Choroid plexus epithelial cell (primary cell): ENCODE measurements at places on chromosomes 7 and 10.
A peak's percentile ranks its signal among the peaks of the same experiment; 100 is the strongest.

GRCh38 chr7:102248456-102249395 is 37.9 kb upstream of the SH2B2 start:
- DNase-seq: no peak

DNA sequence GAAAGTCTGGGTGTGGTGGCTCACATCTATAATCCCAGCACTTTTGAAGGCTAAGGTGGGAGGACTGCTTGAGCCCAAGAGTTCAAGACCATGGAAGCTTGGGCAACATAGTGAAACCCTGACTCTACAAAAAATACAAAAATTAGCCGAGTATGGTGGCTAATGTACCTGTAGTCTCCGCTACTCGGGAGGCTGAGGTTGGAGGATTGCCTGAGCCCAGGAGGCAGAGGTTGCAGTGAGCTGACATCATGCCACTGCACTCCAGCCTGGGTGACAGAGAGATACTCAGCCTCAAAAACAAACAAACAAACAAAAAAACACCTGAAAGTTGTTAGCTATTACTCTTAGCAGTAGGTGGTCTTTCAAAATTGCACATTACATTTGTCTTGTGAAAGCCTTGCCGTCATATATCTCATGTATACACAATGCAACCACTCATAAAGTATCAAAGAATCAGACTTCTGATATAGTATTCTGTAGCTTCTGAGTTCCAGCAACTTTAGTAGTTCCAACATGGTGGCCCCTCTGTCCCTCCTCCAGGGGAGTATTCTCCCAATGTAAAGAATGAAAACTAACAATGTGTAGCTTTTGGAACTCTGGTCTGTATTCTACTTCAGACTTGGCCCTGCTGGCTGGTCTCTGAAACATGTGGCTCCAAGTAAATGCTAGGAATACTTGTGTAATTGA is 101.5 kb downstream of the ZNF92 start:
- DNase-seq: no peak

GRCh38 chr10:77899690-77900089 is 26.9 kb downstream of the DLG5 start:
- no peak for DNase-seq

DNA sequence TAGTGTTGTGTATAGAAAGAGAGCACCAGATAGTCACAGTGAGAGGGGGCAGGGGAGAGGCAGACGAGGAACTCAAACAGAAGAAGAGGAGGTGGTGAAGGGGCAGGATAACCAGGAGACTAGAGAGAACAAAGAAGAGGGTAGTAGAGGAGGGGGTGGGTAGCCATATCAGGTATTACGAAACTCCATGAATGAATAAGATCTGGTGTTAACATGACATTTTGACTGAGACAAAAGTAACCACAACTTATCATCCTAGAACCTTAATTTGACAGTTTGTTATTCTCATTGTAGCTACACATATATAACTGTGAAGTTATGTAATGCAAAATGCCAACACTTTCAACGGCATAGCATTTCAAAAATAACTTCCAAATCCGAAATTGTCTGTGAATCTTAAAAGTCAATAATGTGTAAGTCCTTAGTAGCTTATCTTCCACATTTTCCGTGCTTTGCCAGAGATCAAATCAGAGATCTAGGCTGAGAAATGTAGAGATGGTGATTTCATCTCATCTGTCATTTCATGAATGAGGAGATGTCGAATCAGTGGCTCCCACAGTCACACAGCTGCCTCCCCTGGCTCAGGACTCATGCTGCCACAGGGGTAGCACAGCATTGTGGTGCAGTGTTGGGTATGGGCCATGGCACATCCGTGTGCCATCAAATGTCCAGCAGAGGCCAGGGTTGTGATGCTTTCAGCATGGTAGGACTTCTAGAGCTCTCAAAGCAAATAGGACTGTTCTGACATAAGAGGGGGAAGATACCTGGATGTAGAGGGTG is 202.1 kb downstream of the HECW1 start:
- no peak for DNase-seq

GRCh38 chr10:29897999-29898716 is 161.2 kb downstream of the JCAD start:
- no peak for DNase-seq

DNA sequence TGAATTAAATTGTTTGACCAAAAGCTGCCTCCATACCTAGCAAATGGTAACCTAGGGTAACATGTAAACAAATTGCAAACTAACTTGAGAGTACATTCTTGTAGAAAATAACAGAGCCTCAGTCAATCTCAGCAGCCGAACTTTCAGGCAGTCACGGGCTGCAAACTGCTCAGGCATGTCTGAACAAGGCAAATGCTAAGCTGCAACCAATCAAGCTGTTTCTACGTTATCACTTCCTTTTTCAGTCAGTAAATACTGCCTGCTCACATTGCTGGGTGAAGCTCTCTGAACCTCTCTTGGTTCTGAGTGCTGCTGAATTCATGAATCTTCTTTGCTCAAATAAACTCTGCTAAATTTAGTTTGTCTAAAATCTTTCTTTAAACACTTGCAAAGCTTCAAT is 1212.4 kb downstream of the SORCS1 start:
- DNase-seq: peak; percentile 80

GRCh38 chr7:6495597-6496262 is 48.0 kb upstream of the DAGLB start:
- peak; percentile 50 for DNase-seq

DNA sequence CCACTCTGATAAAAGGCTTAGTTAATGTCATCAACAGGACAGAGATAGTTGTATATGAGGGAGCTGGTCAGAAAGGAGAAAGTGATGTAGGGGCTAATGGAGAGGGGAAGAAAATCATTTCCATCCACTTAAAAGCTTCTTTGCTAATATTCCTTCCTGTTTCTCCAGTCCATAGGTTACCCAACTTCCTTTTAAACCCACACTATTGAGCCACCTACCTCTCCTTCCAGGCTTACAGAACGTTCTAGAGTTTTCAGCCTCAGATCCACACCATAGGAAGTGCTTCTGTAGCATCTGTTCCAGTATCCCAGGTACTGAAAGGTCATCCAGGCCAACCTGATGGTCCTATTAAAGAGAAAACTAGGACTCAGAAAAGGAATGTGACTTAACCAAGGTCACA is 28.2 kb downstream of the STRIP2 start:
- no peak for DNase-seq

- peak; percentile 54 for DNase-seq
Observed at GRCh38 chr10:43749940-43750552, 101.4 kb upstream of the ZNF32 start.

DNA sequence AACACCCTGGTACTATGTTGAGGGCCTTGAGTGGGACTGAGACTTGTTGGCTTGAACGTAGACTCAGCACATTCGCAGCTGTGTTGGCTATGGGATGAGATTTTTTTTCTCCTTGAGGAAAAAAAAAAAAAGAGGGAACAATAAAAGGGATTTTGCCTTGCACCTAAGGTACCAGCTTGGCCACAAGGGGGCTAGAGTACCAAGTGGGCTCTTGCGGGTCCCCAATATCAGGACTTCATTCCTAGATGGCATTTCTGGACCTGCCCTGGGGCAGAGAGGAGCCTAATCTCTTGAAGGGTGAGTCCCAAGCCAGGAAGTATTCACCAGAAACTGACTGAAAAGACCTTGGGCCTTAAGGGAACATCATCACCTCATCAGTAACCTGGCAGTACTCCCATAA is 1083.6 kb upstream of the PHF14 start:
- DNase-seq: no peak

DNA sequence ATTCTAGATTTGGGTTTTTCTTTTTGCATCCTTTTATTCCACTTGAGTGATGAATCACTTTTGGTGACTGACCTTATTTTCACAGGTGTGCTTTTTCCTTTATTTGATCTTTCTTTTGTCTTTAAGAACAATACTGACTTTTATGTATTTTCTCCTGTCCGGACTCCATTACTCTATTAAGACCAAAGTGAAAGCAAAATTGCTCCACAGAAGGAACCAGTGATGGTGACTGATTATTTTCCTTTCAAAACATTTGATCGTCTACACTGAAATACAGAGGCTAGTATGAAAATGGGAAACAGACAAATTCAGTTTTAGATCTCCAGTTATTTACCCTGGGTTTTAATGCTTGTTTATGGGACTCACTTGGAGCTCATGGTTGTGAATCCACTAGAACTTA is 15.5 kb downstream of the EXOC4 start:
- DNase-seq: no peak

DNA sequence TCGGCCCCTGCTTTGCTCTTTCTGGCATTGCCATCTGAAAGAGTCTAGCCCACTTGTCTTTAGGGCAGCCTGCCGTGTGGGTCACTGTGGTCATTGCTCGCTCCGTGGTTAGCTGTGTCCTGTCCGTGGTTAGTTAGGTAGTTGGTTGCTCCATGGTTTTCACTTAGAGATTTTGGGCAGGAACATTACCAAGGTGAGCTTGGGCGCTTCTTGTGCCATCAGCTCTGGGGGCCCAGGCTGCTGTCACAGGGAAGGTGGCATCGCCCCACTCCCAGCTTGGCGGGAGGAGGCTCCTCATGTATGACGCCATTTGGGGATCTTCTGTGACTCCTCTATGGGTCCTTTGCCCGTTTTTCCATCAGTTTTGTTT is 53.1 kb downstream of the INPP5A start:
- no peak for DNase-seq

DNA sequence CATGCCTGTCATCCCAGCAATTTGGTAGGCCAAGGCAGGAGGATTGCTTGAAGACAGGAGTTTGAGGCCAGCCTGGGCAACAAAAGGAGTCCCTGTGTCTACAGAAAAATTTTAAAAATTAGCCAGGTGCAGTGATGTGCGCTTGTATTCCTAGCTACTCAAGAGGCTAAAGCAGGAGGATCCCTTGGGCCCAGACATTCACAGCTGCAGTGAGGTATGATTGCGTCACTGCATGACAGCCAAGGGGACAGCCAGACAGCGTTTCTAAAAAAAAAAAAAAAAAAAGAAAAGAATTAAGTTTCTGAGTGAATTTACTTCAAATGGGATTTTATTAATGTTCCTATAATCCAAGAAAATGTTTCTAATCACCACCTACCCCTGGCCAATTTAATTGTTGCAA is 87.4 kb upstream of the RNF148 start:
- peak; percentile 5 for DNase-seq

GRCh38 chr10:3850999-3851937 is 66.3 kb upstream of the KLF6 start:
- DNase-seq: peak; percentile 92

DNA sequence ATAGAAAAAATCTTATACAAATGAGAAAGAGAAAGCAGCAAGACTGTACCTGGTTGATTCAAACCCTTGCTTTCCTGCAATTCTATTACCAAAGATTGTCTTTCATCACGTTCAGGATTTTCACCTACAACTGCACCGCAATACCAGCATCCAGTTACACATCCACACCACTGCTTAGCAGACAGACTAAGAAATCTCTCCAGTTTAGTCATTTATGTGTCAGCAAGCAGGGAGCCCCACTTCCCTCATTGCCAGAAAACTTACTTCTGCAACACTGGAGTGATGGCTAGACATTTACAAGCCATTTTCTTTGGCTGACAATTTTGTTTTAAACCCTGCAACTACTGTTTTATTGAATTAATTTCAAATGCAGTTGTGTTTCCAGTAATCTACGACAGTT is 359.6 kb upstream of the MEOX2 start:
- DNase-seq: no peak

GRCh38 chr7:104967088-104967487 is 46.9 kb upstream of the KMT2E start:
- DNase-seq: no peak

- peak; percentile 43 for DNase-seq
Observed at GRCh38 chr7:155291045-155291530, 6.6 kb upstream of the INSIG1 start.

GRCh38 chr7:25952261-25953057 is 199.5 kb upstream of the NFE2L3 start:
- DNase-seq: no peak

DNA sequence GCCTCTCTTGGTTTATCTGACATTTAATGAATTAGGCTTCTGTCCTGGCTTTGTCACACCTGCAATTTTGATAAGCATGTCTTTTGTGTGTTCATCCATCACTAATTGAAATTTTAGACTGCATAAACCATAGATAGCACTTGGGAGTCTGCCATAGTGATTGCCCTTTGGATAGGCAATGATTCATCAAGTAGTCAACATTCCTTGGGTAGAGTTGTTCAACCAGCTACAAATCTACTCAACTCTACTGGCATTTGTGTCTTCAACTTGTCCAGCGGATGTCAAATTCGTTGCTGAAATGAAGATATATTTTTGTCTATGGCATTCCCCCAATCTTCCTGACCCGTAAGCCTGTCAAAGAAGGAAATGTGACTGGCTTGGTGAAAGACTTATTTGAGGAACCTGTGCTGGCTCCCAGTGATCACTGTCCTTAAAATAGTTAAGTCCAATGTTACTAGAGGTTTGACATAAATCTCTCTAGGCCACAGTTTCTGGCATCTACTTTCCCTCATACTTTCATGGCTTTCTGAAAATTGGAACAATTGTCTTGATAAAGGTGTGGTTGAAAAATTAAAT is 33.7 kb upstream of the CREB5 start:
- DNase-seq: no peak

DNA sequence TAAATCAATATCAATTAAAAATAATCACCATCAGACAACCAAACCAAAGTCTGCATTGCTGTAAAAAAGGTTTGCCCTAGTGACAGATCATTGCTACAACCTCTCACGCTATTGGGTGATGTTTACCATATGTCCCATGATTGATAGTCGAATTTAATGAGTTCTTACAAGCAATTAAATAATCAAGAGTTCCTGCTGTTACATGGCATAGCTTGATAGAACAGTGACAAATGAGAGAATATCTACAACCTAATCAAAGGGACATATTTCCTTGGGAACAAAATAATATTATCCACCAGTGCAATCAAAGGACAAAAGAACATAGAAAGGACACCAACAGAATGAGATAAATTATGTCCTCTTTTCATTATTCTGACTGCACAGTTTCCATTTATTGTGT is 387.4 kb downstream of the ETV1 start:
- DNase-seq: no peak

DNA sequence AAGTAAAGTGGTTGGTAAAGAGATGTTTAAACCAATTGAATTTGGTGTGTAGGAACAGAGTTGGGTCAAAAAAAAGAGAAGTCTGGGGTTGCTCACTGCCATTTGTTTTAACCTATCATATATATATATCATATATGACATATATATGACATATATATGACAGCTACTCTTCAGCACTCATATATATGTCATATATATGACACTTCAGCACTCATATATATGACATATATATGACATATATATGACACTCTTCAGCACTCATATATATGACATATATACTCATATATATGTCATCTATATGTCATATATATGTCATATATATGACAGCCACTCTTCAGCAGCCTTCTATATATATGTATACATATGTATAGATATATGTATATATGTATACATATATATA is 8.9 kb upstream of the A1CF start:
- no peak for DNase-seq

GRCh38 chr10:83929399-83929798 is 209.9 kb upstream of the GHITM start:
- DNase-seq: no peak

DNA sequence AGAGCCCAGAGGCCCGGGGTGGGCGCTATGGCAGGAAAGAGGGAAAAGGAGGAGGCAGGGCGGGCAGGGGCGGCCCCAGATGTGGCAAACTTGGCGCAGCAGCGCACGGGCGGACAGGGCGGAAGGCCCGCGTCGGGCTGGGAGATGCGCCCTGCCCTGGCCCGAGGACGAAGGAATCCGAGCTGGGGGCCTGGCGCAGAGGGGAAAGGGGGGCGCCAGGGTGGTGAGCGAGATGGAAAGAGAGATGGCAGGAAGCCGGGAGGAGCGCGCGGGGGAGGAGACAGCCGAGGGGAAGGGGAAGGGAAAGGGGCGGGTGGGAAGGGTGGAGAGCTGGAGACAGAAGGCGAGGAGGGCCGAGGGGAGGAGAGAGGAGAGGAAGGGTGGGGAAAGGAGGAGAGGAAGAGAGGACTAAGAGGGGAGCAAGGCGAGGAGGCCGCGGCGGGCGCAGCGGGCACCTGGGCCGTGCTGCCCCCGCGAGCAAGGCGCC is at the start of gene MARVELD1:
MARVELD1 (plus strand) TSS at position 392 of the 487 bp plus-strand sequence. CDS start 147 bp downstream, outside the sequence.
- peak; percentile 80 for DNase-seq
